ENCODE measurements at places on chromosomes 11 and 22. TPM values are rescaled to one million over a fixed set of nuclear protein-coding genes. Genes with fewer than 3 reads are reported as not detected.

GRCh38 chr11:65395961-65396530, 9.6 kb downstream of the FRMD8 start:
- peaks cover 45% of the 10 kb centered on the region for H3K36me3 ChIP-seq
- no peaks in the 10 kb centered on the region for H3K27me3 ChIP-seq
- no peak for DNase-seq
- H3K27ac ChIP-seq: no peak overlapping the region
- no peak overlapping the region for H3K4me3 ChIP-seq

SUSD2 gene
- 9.5 TPM for total RNA-seq

- no peak overlapping the region for H3K4me3 ChIP-seq
- no peak for DNase-seq
- H3K36me3 ChIP-seq: no peaks in the 10 kb centered on the region
- no peak overlapping the region for H3K27ac ChIP-seq
- no peaks in the 10 kb centered on the region for H3K4me1 ChIP-seq
Measured at GRCh38 chr11:35590412-35590811, 27.8 kb upstream of the FJX1 start.

ENTHD1 gene
- total RNA-seq: not detected

- H3K4me3 ChIP-seq: peak overlapping the region; percentile 8
- H3K27ac ChIP-seq: peak overlapping the region; percentile 97
- DNase-seq: peak; percentile 69
- no peaks in the 10 kb centered on the region for H3K27me3 ChIP-seq
- peaks cover 17% of the 10 kb centered on the region for H3K4me1 ChIP-seq
Measured at GRCh38 chr11:111976767-111977145, 39.6 kb downstream of the DIXDC1 start.

SLC22A6 gene
- total RNA-seq: not detected

DNA sequence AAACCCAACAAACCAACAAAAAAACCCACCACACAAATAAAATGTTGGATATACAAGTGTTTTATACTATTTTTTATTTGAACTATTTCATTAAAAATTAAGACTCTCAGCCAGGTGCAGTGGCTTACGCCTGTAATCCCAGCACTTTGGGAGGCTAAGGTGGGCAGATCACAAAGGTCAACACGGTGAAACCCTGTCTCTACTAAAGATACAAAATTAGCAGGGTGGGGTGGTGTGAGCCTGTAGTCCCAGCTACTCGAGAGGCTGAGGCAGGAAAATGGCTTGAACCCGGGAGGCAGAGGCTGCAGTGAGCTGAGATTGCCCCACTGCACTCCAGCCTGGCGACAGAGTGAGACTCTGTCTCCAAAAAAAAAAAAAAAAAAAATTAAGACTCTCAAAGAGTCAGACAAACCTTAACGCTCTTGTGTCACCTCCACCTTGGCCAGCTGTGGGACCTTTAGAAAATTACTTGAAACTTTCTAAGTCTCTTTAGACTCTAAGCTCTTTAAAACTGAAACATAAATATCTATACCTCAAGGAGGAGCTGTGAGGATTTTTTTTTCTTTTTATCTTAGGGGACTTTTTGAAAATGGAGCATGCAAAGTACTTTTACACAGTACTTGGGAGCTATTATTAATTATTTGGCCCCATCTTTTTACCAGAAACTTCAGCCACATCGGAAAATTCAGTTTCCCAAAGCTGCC, 68.4 kb upstream of the CLNS1A start:
- no peak for DNase-seq
- no peaks in the 10 kb centered on the region for H3K36me3 ChIP-seq
- H3K4me3 ChIP-seq: no peak overlapping the region

DNA sequence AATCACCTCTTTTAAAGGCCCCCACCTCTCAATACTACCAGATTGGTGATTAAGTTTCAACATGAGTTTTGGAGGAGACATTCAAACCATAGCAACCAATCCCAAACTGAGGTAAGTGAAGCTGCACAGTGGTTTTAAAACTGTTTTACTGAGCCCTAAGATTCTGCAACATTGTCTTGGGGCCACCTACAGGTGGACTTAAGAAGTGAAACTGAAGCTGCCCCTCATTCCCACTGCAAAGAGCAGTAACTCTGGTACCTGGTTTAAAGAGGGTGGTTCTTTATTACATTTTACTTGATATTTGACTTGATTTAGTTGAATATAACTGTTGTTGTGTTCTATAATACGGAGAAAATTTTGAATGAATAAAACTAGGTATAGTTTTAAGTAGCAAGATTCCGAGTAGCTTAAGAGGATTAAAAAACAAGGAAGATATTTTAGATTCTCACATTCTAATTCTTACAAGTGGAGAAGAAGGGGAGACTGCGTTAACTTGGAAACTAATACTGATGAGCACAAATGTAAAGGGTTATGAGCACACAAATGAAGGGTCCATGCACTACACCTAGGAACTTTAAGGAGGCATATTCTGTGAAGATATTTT, 26.7 kb downstream of the SYT9 start:
- H3K27me3 ChIP-seq: no peaks in the 10 kb centered on the region
- H3K4me1 ChIP-seq: no peaks in the 10 kb centered on the region
- no peaks in the 10 kb centered on the region for H3K36me3 ChIP-seq
- DNase-seq: peak; percentile 11
- H3K27ac ChIP-seq: no peak overlapping the region

DNA sequence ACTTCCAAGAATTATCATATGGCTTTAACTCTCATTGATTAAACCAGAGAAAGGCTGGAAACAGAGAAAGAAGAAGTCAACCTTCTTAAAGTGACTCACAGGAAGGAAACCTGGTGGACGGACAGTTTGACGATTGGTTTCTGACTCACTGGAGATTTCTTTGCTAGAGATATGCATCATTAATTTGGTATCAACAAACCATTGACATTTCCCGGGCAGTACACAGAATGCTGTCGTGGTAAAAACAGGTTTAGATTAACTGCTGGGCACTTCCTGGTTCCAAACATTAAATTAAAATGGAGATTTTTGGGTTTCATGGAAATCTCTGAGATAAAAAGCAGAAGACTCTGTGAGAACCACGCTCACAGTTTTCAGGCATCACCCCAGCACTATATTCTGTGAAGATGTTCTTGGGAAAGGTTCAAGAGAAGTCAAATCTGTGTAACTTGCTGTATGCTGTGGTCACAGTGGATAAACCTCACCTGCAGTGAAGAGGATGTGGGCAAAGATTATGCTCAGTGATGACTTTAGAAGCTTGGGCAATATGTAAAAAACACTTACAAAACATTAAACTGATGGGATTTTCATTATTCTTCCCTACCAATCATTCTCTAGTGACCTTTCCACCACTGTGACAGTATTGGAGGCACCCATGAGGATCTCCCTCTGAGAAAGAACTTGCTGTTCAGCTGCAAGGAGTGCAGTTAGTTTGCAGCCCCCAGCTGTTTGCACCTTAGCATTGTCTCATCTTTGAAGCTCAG, 61.1 kb upstream of the CD44 start:
- no peaks in the 10 kb centered on the region for H3K27me3 ChIP-seq
- H3K4me1 ChIP-seq: peaks cover under 1% of the 10 kb centered on the region
- no peak overlapping the region for H3K4me3 ChIP-seq

- H3K36me3 ChIP-seq: no peaks in the 10 kb centered on the region
- H3K27me3 ChIP-seq: no peaks in the 10 kb centered on the region
- DNase-seq: no peak
- no peak overlapping the region for H3K4me3 ChIP-seq
- no peaks in the 10 kb centered on the region for H3K4me1 ChIP-seq
Measured at GRCh38 chr22:26054841-26055605, 114.2 kb upstream of the SEZ6L start.

TRIOBP gene
- 120 TPM for total RNA-seq

IGSF9B gene
- 14.3 TPM for total RNA-seq

GRCh38 chr22:48171271-48171691, 1408.8 kb downstream of the TBC1D22A start:
- no peaks in the 10 kb centered on the region for H3K36me3 ChIP-seq
- no peaks in the 10 kb centered on the region for H3K27me3 ChIP-seq
- no peak overlapping the region for H3K27ac ChIP-seq

IGF2 gene
- 9.9 TPM for total RNA-seq

OLFML1 gene
- 3.4 TPM for total RNA-seq

TNNT3 gene
- 4.1 TPM for total RNA-seq

BIRC2 gene
- 91.4 TPM for total RNA-seq

- H3K27ac ChIP-seq: no peak overlapping the region
- no peak overlapping the region for H3K4me3 ChIP-seq
- no peak for DNase-seq
- H3K4me1 ChIP-seq: no peaks in the 10 kb centered on the region
- no peaks in the 10 kb centered on the region for H3K27me3 ChIP-seq
Measured at GRCh38 chr11:267491-267994, 10.7 kb upstream of the NLRP6 start.

ST14 gene
- total RNA-seq: 102 TPM

OR5A1 gene
- not detected for total RNA-seq

- DNase-seq: no peak
- H3K4me1 ChIP-seq: no peaks in the 10 kb centered on the region
- H3K36me3 ChIP-seq: no peaks in the 10 kb centered on the region
- no peak overlapping the region for H3K4me3 ChIP-seq
Measured at GRCh38 chr22:33014621-33015020, 43.6 kb downstream of the SYN3 start.

DNA sequence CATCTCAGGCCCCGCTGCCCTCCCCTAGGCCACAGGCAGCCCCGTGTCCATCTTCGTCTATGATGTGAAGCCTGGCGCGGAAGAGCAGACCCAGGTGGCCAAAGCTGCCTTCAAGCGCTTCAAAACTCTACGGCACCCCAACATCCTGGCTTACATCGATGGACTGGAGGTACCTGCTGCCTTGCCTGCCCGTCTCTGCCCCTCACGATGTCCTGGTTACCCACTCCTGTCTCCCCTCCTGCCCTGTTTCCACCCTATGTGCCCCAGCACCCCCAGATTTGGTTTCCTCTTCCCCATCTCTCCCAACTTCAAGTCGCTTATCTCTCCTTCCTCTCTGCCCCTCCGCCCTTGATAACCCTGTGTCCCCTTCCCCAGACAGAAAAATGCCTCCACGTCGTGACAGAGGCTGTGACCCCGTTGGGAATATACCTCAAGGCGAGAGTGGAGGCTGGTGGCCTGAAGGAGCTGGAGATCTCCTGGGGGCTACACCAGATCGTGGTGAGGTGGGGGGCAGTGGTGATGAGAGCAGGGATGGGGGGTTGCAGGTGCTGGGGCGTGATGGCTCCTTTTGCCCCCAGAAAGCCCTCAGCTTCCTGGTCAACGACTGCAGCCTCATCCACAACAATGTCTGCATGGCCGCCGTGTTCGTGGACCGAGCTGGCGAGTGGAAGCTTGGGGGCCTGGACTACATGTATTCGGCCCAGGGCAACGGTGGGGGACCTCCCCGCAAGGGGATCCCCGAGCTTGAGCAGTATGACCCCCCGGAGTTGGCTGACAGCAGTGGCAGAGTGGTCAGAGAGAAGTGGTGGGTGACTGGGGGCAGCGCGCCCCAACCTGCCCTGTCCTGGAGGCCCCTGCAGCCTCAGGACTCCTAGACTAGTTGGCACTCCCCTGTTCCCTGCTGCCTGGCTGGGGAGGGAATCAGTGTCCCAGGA, 930 bp downstream of the SCYL1 start:
- no peak for DNase-seq
- H3K27me3 ChIP-seq: no peaks in the 10 kb centered on the region
- peak overlapping the region; percentile 99 for H3K4me3 ChIP-seq
- H3K4me1 ChIP-seq: peaks cover 39% of the 10 kb centered on the region
- H3K36me3 ChIP-seq: peaks cover 19% of the 10 kb centered on the region

DNA sequence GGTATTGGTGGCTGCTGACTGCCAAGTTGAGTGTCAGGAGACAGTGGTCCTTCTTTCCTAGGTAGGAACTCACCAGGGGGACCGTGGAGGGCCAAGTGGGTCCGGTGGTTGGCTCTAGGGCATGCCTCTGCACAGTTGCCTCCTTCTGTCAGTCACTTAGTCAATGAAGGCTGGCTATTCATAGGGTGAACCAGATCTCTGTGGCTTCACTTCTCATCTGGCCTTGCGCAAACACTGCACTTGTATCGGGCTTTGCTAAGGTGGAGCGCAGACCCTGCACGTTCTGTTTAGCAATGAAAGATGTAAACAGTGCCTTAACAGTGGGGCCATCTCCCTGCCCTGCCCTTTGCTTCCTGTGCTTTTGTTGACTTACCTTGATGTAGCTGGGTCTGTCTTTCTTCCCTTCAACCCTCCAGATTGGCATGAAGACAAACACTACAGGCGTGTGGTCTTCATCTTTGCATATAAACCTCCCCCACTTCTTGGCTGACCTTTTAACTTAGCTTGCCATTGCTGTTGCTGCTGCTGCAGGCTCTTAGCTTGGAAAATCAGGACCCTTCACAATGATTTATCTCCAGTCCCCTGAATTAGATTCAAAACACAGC, 6.7 kb upstream of the SORL1-AS1 start:
- no peaks in the 10 kb centered on the region for H3K27me3 ChIP-seq
- H3K36me3 ChIP-seq: no peaks in the 10 kb centered on the region
- H3K4me3 ChIP-seq: no peak overlapping the region
- H3K27ac ChIP-seq: no peak overlapping the region
- DNase-seq: no peak

- no peaks in the 10 kb centered on the region for H3K4me1 ChIP-seq
- no peaks in the 10 kb centered on the region for H3K27me3 ChIP-seq
- H3K27ac ChIP-seq: no peak overlapping the region
- H3K36me3 ChIP-seq: no peaks in the 10 kb centered on the region
- no peak for DNase-seq
- H3K4me3 ChIP-seq: no peak overlapping the region
Measured at GRCh38 chr11:60966890-60967289, 4.6 kb upstream of the CD6 start.

GRCh38 chr11:67027483-67027930, 4.6 kb downstream of the SYT12 start:
- H3K4me1 ChIP-seq: peaks cover 4% of the 10 kb centered on the region
- no peak overlapping the region for H3K4me3 ChIP-seq
- no peak overlapping the region for H3K27ac ChIP-seq
- H3K27me3 ChIP-seq: no peaks in the 10 kb centered on the region

SLC6A5 gene
- not detected for total RNA-seq

- H3K36me3 ChIP-seq: peaks cover 10% of the 10 kb centered on the region
- no peak overlapping the region for H3K4me3 ChIP-seq
- no peak overlapping the region for H3K27ac ChIP-seq
- no peaks in the 10 kb centered on the region for H3K27me3 ChIP-seq
Measured at GRCh38 chr22:41672780-41673509, 15.7 kb downstream of the SNU13 start.

- H3K4me1 ChIP-seq: no peaks in the 10 kb centered on the region
- no peak overlapping the region for H3K4me3 ChIP-seq
- H3K36me3 ChIP-seq: no peaks in the 10 kb centered on the region
- DNase-seq: no peak
Measured at GRCh38 chr22:49103314-49104059, 724.2 kb downstream of the BRD1 start.

GRCh38 chr11:74388678-74389327, 9.4 kb downstream of the PGM2L1 start:
- no peak overlapping the region for H3K27ac ChIP-seq
- DNase-seq: peak; percentile 69
- no peak overlapping the region for H3K4me3 ChIP-seq
- no peaks in the 10 kb centered on the region for H3K27me3 ChIP-seq

GRCh38 chr11:94925422-94926270, 47.7 kb downstream of the CWC15 start:
- no peak for DNase-seq
- H3K36me3 ChIP-seq: no peaks in the 10 kb centered on the region
- no peak overlapping the region for H3K4me3 ChIP-seq
- H3K4me1 ChIP-seq: peaks cover 13% of the 10 kb centered on the region
- H3K27ac ChIP-seq: peak overlapping the region; percentile 87
- H3K27me3 ChIP-seq: no peaks in the 10 kb centered on the region
